ENCODE measurements at places on chromosomes 2 and 18. TPM values are rescaled to one million over a fixed set of nuclear protein-coding genes. Genes with fewer than 3 reads are reported as not detected.

DNA sequence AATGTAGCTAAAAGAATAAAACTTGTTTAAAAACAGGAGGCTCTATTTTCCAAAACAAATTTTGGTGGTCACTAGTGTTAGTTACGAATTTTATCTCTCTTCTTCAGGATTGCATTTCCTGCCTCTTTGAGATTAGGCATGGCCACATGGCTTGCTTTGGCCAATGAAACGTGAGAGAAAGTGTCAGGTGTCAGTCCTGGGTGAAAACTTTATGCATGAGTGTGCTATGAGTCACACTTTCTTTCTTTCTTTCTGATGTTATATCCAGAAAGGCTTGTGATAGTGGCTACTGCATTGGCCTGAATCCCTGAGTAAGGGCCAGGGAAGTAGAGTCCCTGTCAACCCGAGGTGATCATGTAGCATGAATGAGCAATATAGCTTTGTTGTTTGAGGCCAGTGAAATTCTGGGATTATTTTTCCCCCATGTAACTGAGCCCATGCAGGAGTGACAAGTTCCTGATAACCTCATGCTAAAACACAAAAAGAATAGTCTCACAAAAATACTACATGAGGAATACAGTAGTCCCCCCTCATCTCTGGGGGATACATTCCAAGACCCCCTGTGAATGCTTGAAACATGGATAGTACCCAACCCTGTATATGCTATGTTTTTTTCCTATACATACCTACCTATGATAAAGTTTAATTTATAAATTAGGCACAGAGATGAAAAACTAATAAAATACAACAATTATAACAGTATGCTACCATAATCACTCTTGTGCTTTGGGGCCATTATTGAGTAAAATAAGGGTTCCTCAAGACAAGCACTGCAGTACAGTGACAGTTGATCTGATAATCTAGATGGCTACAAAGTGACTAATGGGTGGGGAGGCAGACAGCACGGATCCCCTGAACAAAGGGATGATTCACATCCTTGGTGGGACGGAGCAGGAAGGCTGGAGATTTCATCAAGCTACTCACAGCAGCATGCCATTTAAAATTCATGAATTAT lies 109.5 kb downstream of the CDC42EP3 start:
- DNase-seq, result no peak

DNA sequence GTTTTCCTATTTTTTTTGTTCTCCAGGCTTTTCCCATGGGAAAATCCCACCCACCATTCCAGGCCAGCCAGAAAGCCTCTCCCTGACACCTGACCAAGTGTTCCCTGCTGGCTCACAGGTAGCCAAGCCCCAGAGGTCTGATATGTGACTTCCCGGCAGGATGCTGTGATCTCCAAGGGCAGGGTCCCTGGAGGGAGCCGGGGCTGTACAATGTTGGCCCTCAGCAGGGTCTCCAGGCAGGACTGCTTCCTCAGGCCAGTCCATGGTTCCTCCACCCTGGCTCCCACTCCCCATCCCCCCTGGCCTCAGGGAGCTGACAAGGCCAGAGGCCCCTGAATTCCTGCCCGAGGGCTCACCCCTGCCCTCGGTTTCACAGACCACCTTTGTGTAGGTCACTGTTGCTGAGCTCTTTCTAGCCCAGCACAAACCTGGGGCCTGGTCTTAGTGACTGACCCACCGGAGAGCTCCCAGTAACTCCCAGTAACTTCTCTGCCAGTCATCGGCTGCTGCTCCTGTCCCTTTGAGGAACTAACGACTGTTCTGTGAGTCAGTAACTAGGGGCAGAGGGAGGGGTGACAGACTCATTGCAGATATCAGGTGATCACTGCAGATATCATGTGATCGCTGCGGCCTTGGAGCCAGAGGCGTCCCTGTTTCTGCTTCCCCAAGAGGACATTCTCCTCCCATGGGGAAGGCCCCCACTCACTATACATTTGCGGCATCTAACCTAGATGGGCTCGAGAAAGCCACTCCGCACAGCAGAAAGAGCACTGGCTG lies 38.7 kb downstream of the SDC1 start:
- no peak for DNase-seq

GRCh38 chr18:31493171-31493570 lies 4.8 kb upstream of the DSG2 start:
- DNase-seq, result no peak

DNA sequence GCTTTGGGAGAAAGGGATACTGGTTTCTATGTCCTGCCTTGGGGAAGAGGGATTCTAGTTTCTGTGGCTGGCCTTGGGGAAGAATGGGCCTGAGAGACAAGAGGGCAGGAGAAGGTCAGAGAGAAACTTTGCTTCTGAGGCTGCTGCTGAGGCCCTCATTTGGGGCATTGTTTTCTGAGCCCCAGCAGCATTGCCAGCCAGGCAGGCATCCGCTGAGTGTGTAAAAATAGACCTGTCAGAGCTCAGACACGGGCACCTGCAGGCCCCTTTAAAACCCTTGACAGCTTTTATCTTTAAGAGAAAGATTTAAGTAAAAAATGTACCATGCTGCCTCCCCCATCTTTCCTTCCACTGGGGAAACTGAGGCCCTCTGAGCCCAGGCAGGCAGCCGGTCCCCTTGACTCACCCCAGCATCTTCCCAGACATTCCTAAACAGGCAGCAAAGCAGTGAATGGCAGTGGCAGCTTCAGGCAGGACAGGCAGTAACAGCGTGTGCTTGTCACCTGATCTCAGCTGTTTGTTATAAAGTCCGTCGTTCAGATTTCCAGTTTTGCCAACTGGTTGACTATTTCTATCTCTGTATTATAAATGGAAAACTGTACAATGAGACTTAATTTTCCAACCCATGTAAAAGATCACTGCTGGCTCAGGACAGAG lies 27.6 kb downstream of the MLPH start:
- no peak for DNase-seq

DNA sequence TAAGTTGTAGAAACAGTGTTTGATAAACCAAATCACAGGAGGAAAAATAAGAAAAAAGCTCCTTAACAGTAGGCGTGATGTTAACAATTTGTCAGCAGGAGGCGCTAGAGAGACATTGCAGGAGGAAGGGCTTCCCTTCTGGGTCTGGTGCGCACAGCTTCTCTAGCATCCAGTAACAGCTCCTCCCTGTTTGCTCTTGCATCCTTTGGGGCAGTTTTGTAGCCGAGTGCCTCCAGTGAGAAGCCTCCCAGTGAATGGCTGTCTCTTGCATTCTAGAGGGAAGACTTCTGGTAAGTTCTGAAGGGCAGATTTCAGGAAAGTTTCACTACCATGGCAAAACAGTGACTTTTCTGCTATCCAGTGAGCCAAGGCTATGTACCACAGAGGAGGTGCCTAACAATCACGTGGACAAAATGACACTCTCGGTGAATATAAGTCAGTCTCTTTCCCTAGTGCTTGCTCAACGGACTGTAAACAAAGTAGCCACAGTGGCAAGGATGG lies 9.5 kb upstream of the ZNF396 start:
- DNase-seq, result peak; percentile 48

- no peak for DNase-seq
These were observed 24.2 kb upstream of the C2orf42 start for GRCh38 chr2:70214953-70215549.

DNA sequence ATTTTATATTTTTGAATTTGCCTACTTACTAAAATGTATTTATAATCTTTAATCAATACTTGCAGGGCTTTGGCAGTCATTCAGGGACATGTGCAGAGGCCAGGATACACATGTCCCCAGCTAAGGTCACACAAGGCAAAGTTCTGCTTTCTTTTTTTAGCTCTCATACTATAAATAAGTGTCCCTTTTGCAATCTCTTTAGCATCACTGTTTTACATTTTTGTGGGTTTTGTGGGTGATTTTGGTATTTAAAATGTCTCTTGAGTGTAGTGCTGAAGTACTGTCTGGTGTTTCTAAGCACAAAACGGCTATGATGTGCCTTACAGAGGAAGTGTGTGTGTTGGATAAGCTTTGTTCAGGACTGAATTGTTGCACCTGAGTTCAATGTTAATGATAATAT lies 309.0 kb upstream of the GULP1 start:
- no peak for DNase-seq

DNA sequence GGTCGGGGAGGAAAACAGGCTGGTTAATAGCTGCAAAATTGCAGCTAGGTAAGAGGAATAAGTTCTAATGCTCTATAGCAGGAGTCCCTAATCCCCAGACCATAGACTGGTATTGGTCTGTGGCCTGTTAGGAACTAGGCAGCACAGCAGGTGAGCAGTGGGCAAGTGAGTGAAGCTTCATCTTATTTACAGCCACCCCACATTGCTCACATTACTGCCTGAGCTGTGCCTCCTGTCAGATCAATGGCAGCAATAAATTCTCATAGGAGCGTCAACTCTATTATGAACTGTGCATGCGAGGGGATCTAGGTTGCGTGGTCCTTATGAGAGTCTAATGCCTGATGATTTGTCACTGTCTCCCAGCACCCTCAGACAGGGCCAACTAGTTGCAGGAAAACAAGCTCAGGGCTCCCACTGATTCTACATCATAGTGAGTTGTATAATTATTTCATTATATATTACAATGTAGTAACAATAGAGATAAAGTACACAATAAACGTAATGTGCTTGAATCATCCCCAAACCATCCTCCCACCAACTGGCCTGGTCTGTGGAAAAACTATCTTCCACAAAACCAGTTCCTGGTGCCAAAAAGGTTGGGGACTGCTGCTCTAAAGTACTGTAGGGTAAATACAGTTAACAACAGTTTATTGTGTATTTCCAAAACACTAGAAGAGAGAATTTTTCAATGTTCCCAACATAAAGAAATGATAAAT lies 91.7 kb upstream of the TFCP2L1 start:
- DNase-seq, result peak; percentile 13

The LCT gene
- polyA plus RNA-seq, result not detected

The SOWAHC gene
- 6.5 TPM for polyA plus RNA-seq

The SETBP1 gene
- 19.5 TPM for polyA plus RNA-seq

The PSMG2 gene
- polyA plus RNA-seq, result 39.6 TPM

The ARHGAP15 gene
- polyA plus RNA-seq, result 7.3 TPM

Data from hindlimb muscle (tissue), 1 donor.